ENCODE measurements at places on chromosomes 4 and X. TPM values are rescaled to one million over a fixed set of nuclear protein-coding genes. Genes with fewer than 3 reads are reported as not detected.

GRCh38 chr4:120718979-120719566 is 203.5 kb downstream of the PRDM5 start:
- peak; percentile 22 for DNase-seq
- no peaks in the 10 kb centered on the region for H3K27me3 ChIP-seq
- no peaks in the 10 kb centered on the region for H3K36me3 ChIP-seq

GRCh38 chrX:68894513-68895340 is 65.9 kb downstream of the EFNB1 start:
- no peak overlapping the region for H3K4me3 ChIP-seq
- H3K27me3 ChIP-seq = no peaks in the 10 kb centered on the region
- H3K27ac ChIP-seq = no peak overlapping the region
- H3K4me1 ChIP-seq = peaks cover 13% of the 10 kb centered on the region
- peak; percentile 63 for DNase-seq

DNA sequence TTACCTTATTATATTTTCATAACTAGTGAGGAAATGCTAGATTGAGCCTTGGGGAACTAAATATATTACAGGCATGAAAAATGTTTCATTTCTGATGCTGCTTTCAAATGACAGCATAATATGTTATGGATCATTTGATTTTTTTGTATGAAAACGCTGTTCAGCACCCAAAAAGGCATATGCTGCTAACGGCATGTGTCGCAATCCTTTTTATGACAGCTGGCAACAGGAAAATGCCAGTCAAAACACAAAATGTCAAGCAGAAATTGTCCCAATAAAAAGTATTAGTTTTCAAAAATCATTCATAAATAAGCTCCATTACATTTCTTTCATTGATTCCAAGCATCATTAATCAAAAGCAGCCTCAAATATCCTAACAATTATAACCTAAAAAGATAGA is 1244.5 kb downstream of the PCDH7 start:
- no peaks in the 10 kb centered on the region for H3K36me3 ChIP-seq
- H3K27ac ChIP-seq = no peak overlapping the region
- H3K4me3 ChIP-seq = no peak overlapping the region
- no peaks in the 10 kb centered on the region for H3K4me1 ChIP-seq

GRCh38 chr4:108830509-108831244 is 67.8 kb upstream of the ETNPPL start:
- no peaks in the 10 kb centered on the region for H3K27me3 ChIP-seq
- H3K4me1 ChIP-seq = peaks cover 23% of the 10 kb centered on the region
- H3K27ac ChIP-seq = no peak overlapping the region

GRCh38 chrX:50881028-50881427 is 29.5 kb upstream of the BMP15 start:
- H3K27ac ChIP-seq = no peak overlapping the region
- no peak for DNase-seq
- H3K36me3 ChIP-seq = no peaks in the 10 kb centered on the region

DNA sequence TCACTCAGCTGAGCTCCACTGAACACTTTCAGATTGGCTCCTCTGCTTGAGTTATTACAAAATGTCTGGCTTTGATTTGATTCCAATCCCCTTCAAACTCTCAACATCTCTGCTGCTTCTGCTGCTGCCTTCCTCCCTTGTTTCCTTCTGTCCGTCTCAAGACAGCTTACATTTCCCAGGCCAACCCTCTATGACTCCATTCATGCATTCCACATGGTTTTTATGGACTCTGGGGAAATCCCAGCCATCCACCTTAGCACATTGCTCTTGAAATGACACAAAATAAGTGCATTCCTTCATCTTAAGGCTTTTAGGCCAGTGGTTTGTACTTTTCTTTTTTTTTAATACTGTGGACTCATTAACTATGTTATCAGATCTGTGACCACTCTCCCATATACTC is 68.5 kb upstream of the TMEM164 start:
- DNase-seq = peak; percentile 57
- no peaks in the 10 kb centered on the region for H3K4me1 ChIP-seq
- H3K27ac ChIP-seq = no peak overlapping the region
- no peak overlapping the region for H3K4me3 ChIP-seq
- H3K36me3 ChIP-seq = no peaks in the 10 kb centered on the region

DNA sequence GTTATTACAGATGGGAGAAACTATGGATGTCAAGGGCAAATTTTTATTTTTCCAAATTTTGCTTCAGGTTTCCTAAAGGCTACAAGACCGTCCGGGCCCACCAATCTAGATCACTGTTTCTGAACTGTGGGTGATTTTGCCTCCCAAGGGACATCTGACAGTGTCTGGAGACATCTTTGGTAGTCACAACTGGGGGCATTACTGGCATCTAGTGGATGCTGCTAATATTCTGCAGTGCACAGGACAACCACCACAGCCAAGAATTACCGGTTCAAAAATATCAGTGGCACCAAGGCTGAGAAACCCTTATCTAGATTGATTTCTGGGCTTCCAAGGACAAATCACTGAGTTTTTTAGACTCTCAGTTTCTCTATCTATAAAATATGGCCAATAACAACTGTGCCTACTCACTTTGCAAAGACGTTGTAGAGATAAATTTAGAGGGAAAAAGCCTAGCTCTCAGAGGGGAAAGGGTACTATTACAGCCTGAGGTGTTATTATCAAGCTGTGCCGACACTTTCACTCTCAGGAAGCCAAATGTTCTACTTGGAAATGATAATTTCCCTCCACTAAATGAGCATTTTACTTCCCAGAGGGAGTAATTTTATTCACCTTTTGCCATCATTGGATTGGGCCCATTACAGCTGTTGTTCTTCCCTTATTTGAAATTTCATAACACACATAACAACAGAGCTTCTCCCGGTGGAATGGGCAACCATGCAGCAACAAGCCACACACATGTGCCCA is 442.1 kb downstream of the CENPC start:
- no peaks in the 10 kb centered on the region for H3K36me3 ChIP-seq
- DNase-seq = no peak
- H3K27me3 ChIP-seq = no peaks in the 10 kb centered on the region
- H3K4me3 ChIP-seq = no peak overlapping the region
- no peak overlapping the region for H3K27ac ChIP-seq

DNA sequence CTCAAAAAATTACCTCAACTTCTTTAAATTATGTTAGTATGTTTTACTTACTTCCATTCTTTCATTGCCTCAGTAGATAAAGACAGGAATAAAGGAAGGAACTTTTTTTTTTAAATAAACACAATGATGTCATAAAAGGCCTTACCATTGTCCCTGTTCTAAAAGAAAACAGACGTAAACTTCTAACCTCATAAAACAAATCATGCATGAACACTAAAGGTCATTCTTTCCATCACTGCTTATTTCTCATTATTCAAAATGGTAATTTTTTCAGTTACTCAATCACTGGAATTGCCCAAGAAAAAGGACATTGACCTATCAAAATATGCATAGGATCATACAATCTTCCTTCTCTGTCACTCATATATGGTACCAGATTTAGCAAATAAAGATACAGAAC is 32.2 kb upstream of the ARMCX2 start:
- no peak for DNase-seq
- H3K27ac ChIP-seq = no peak overlapping the region
- no peaks in the 10 kb centered on the region for H3K4me1 ChIP-seq
- no peaks in the 10 kb centered on the region for H3K36me3 ChIP-seq
- H3K27me3 ChIP-seq = no peaks in the 10 kb centered on the region

GRCh38 chr4:100017637-100018310 is 67.7 kb upstream of the H2AZ1 start:
- H3K36me3 ChIP-seq = no peaks in the 10 kb centered on the region
- no peak for DNase-seq
- no peaks in the 10 kb centered on the region for H3K4me1 ChIP-seq
- H3K4me3 ChIP-seq = no peak overlapping the region
- H3K27ac ChIP-seq = no peak overlapping the region

- H3K27ac ChIP-seq = no peak overlapping the region
- no peaks in the 10 kb centered on the region for H3K4me1 ChIP-seq
- no peak overlapping the region for H3K4me3 ChIP-seq
- H3K36me3 ChIP-seq = no peaks in the 10 kb centered on the region
- H3K27me3 ChIP-seq = no peaks in the 10 kb centered on the region
- DNase-seq = no peak
Observed at GRCh38 chr4:141899103-141899502, 262.7 kb downstream of the IL15 start.

DNA sequence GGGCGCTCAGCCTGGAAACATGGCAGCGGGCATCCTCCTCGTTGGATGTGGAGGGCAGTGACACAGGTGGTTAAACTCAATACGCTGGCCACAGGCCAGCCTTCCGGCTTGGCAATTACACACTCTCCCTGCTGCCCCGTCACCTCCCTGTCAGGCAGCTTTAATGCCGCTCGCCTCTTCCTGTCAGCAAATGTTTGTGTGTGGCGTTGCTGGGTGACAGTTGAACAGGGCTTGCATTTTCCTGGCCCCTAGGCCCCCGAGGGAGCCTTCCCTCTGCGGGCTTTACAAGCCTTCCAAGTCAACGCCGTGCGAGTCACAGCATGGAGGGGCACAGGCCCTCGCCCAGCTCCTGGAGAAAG is 620.0 kb downstream of the BCOR start:
- H3K4me3 ChIP-seq = no peak overlapping the region
- no peaks in the 10 kb centered on the region for H3K27me3 ChIP-seq
- H3K36me3 ChIP-seq = no peaks in the 10 kb centered on the region

GRCh38 chr4:141425124-141425523 is 204.4 kb downstream of the ZNF330 start:
- DNase-seq = peak; percentile 88
- no peaks in the 10 kb centered on the region for H3K27me3 ChIP-seq
- no peaks in the 10 kb centered on the region for H3K4me1 ChIP-seq
- no peak overlapping the region for H3K27ac ChIP-seq

- no peak for DNase-seq
- no peaks in the 10 kb centered on the region for H3K4me1 ChIP-seq
- no peak overlapping the region for H3K4me3 ChIP-seq
- no peaks in the 10 kb centered on the region for H3K36me3 ChIP-seq
- H3K27ac ChIP-seq = no peak overlapping the region
- no peaks in the 10 kb centered on the region for H3K27me3 ChIP-seq
Observed at GRCh38 chr4:100367451-100367850, 150.4 kb downstream of the EMCN start.

DNA sequence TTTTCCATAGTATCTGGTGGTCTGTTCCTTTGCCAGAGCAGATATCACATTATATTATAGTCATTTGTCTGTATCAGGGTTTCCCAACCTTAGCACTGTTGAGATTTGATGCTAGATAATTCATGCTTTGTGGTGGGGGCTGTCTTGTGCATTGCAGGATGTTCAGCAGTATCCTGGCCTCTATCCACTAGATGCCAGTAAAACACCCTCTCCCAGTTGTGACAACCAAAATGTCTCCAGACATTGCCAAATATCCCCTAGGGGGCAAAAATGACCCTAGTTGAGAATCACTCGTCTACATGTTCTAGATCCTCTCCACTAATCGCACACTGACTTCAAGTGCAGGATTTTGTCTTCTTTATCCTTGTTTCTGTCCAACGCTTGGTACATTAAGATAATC is 160.8 kb downstream of the FANCB start:
- no peak overlapping the region for H3K27ac ChIP-seq
- H3K4me1 ChIP-seq = no peaks in the 10 kb centered on the region
- H3K4me3 ChIP-seq = no peak overlapping the region

- peak; percentile 19 for DNase-seq
- peaks cover 16% of the 10 kb centered on the region for H3K4me1 ChIP-seq
- H3K27ac ChIP-seq = no peak overlapping the region
- H3K4me3 ChIP-seq = no peak overlapping the region
- H3K36me3 ChIP-seq = no peaks in the 10 kb centered on the region
Observed at GRCh38 chr4:113588895-113589668, 172.5 kb downstream of the CAMK2D start.

GRCh38 chr4:7207628-7208231 is 15.4 kb downstream of the SORCS2 start:
- DNase-seq = peak; percentile 65
- H3K4me3 ChIP-seq = no peak overlapping the region
- H3K36me3 ChIP-seq = no peaks in the 10 kb centered on the region
- no peaks in the 10 kb centered on the region for H3K27me3 ChIP-seq
- H3K4me1 ChIP-seq = peaks cover 66% of the 10 kb centered on the region

GRCh38 chr4:123924536-123924935 is 527.9 kb downstream of the SPRY1 start:
- no peaks in the 10 kb centered on the region for H3K4me1 ChIP-seq
- H3K27ac ChIP-seq = no peak overlapping the region
- DNase-seq = no peak
- no peaks in the 10 kb centered on the region for H3K27me3 ChIP-seq
- no peaks in the 10 kb centered on the region for H3K36me3 ChIP-seq

DNA sequence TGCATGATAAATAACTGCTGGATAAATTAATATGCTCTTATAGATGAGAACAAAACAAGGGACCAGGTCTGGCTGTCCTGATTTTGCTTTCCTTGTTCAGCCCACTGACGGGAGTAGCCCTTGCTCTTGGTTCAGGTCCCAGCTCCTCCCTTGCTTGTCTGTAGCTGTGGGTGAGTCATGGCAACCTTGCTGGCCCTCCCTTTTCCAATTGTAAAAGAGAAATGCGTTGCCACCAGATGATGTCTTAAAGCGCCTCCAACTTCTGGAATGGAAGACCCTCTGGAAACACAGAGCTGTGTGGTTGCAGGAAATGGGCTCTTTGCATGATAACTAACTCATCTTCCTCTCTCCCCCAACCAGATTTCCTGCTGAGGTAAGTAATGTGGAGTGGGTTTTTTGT is 171.4 kb downstream of the AASDH start:
- DNase-seq = peak; percentile 78
- H3K4me1 ChIP-seq = peaks cover 6% of the 10 kb centered on the region
- H3K27me3 ChIP-seq = no peaks in the 10 kb centered on the region
- H3K36me3 ChIP-seq = no peaks in the 10 kb centered on the region
- H3K4me3 ChIP-seq = no peak overlapping the region

DNA sequence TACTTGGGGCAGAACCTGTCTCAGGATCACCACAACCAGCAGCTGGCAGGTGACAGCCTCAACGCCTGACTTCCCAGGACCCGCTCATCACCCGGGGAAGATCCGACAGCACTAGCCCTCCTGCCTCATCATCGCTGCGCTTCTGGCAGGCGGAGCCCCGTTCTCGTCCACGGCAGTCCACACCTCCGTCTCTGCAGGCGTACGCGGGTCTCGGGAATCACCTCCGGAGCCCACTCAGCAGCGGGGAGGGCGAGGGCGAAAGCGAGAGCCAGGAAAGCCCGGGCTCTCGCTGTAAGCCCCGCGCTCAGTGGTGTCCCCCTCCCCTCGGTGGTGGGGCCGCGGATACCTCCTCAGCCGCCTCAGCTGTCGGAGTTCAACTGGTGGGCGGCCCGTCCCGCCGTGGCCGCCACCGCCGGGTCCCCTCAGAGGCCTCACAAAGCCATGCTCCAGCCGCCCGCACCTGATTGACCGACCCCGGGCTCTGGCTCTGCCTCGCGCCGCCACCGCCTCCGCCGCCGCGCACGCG is 518 bp upstream of the CNKSR2 start:
- H3K4me1 ChIP-seq = peaks cover 5% of the 10 kb centered on the region
- peak overlapping the region; percentile 62 for H3K4me3 ChIP-seq
- no peak overlapping the region for H3K27ac ChIP-seq

GRCh38 chr4:84875636-84876371 is 90.7 kb downstream of the WDFY3 start:
- peaks cover 40% of the 10 kb centered on the region for H3K4me1 ChIP-seq
- no peaks in the 10 kb centered on the region for H3K27me3 ChIP-seq

GRCh38 chr4:102454268-102454667 is 46.9 kb upstream of the NFKB1 start:
- H3K36me3 ChIP-seq = no peaks in the 10 kb centered on the region
- H3K27me3 ChIP-seq = no peaks in the 10 kb centered on the region
- H3K4me3 ChIP-seq = no peak overlapping the region
- no peak overlapping the region for H3K27ac ChIP-seq
- H3K4me1 ChIP-seq = no peaks in the 10 kb centered on the region

PLS3 gene
- total RNA-seq = 313 TPM

RTL9 gene
- 0.91 TPM for total RNA-seq

SSX5 gene
- not detected for total RNA-seq

GPR78 gene
- total RNA-seq = 0.17 TPM

BBS7 gene
- total RNA-seq = 21.0 TPM

BEX1 gene
- total RNA-seq = 16.6 TPM

DUSP21 gene
- not detected for total RNA-seq

INTS12 gene
- 21.9 TPM for total RNA-seq

EGF gene
- total RNA-seq = 25.1 TPM

CENPVL1 gene
- 0.25 TPM for total RNA-seq

CXCL6 gene
- 18.5 TPM for total RNA-seq

PDCL2 gene
- not detected for total RNA-seq

Data from astrocyte (in vitro differentiated cells and primary cell).